ENCODE measurements at places on chromosomes 1 and 21.

- no peak for DNase-seq
These were observed 103.1 kb downstream of the SLC25A24 start for GRCh38 chr1:108097018-108097417.

DNA sequence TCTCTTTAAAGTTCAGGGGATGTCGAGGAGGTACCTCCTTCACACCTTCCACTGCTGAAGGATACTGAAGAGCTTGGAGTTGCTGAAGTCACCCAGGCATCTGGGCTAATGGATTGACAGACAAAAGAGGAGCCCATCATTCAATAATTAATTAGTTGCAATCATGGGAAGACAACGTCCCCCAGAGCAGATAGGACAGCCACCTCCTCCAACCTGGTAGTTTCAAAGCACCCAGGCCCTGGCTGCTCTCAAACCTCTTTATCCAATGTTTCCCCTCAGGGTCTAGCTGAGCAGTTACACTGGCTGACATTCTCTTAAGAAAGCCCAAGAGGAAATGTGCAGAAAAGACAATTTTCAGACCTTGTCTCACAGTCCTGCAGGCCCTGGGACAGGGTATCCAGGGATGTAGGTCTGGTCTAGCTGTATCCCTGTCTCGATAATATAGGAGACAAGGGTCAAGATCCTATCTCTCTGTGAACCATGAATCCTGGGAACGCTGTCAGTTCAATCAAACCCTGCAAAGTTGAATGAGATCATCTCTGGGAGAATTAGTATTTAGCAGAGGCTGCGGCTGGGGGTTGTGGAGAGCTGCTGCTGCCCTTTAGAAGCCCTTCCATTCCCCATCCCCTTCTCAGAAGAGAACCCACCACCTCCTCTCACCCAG lies 1.1 kb downstream of the TSPAN2 start:
- DNase-seq = no peak

DNA sequence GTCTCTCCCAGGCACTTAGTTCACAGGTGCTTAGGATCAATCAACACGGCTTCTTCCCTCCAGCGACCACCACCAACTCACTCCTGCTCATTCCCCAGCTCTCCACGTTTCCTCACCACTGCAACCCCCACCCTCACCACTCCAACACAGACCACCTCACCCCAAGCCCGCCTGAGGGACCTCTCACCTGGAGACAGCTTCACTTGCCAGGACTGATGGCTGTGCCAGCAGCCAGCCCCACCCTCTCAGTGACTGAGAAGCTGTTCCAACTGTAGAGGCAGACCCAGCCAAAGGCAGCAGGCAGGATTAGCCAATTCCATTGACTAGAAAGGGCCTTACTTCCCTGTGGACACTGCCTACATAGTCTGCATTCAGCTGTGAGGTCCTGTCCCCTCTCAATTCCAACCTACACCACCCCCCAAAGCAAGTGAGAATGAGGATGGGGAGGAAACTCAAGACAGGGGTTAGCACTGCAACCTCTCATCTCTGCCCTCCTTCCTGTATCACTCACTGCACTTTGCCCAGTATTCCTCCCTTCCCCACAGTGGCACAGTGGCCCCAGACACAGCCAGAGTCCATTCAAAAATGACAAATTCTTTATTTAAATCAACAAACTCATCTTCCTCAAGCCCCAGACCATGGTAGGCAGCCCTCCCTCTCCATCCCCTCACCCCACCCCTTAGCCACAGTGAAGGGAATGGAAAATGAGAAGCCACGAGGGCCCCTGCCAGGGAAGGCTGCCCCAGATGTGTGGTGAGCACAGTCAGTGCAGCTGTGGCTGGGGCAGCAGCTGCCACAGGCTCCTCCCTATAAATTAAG lies 7.6 kb downstream of the TAGLN2 start:
- no peak for DNase-seq

DNA sequence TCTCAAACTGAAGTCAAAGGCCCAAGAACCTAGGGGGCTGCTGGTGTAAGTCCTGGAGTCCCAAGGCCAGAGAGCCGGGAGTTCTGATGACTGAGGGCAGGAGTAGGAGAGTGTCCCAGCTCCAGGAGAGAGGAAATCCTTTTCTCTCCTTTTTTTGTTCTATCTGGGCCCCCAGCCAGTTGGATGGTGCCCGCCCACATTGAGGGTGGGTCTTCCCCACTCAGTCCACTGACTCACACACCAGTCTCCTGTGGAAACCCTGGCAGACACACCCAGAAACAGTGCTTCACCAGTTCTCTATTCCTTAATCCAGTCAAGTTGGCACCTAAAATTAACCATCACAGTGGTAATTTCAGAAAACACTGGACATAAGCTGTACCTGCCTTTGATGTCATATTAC lies 12.7 kb upstream of the WDR26 start:
- no peak for DNase-seq

- no peak for DNase-seq
These were observed 13.9 kb downstream of the SH3BP5L start for GRCh38 chr1:248811514-248812490.

Measured in activated B cell treated with CpG ODN at 0.5 μM for 24 hours (primary cell).